ENCODE measurements at places on chromosomes 3 and 15.

GRCh38 chr3:138374573-138375134 lies 26.3 kb downstream of the MRAS start:
- peak; percentile 58 for DNase-seq

- DNase-seq, result peak; percentile 41
These were observed 66.4 kb downstream of the TCF12 start for GRCh38 chr15:56984681-56985481.

DNA sequence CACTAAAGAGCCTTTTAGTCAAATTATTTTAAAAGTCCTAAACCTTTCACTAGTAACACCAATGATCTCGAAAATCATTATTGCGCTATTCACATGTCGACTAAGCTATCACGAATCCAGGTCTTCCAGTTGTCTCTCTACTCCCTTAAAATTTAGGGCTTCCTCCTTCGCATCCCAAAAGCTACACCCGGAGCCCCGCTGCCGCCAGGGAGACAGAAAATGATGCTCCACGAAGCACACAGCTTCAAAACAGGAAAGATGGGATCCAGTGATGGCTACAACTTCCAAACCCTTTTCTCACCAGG lies 253 bp downstream of the IFT80 start:
- DNase-seq, result no peak

- no peak for DNase-seq
These were observed 171.1 kb downstream of the CHDH start for GRCh38 chr3:53675022-53675697.

- DNase-seq, result peak; percentile 60
These were observed at the start of gene TMEM266 for GRCh38 chr15:76059320-76060117. TMEM266 (plus strand) TSS chr15:76059985; CDS start chr15:76134264, 74,279 bp downstream.

DNA sequence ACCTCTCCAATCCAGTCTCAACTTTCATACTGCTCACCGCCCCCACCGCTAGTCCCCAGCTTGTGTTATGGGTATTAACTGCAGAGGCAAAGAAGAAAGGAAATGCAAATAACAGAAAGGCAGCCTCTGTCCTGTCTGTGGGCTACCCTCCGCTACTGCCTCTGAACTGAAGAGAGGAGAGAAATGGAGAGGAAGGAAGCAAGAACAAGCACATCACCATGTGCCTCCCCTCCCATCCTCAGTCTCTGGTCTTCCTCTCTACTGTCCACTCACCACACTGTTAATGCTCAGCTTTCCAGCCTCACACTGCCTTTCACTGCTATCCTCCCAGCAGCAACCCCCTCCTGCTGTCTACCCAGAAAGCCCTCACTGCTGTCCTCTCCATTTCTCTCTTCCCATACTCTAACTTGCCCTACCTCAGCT lies 139.0 kb upstream of the SLC2A2 start:
- DNase-seq, result no peak

- no peak for DNase-seq
These were observed 101.6 kb upstream of the NR2E3 start for GRCh38 chr15:71708741-71709140.

GRCh38 chr3:184713040-184713355 lies 1.1 kb upstream of the MAGEF1 start:
- no peak for DNase-seq

- peak; percentile 59 for DNase-seq
These were observed 123.0 kb upstream of the SPRED1 start for GRCh38 chr15:38129531-38130204.

GRCh38 chr3:153232851-153233271 lies 70.8 kb downstream of the RAP2B start:
- DNase-seq, result no peak

DNA sequence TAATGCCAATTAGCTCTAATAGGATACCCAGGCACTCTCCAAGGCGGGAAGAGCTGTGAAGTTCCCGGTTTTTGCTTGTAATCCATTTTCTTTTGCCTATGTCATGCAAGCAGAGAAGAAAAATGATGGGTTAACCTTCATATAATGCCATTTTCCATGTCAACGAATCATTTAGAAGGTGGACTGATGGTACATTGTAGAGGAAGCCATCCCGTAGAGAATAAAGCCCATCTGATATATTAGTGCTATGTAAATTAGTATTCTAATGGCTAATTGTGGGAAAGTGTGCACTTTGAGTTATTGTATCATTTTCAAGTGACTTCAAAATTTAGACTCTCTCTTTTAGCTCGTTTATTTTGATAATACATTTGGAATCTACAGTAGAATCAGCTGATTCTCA lies 509.1 kb downstream of the ROBO2 start:
- DNase-seq, result no peak

DNA sequence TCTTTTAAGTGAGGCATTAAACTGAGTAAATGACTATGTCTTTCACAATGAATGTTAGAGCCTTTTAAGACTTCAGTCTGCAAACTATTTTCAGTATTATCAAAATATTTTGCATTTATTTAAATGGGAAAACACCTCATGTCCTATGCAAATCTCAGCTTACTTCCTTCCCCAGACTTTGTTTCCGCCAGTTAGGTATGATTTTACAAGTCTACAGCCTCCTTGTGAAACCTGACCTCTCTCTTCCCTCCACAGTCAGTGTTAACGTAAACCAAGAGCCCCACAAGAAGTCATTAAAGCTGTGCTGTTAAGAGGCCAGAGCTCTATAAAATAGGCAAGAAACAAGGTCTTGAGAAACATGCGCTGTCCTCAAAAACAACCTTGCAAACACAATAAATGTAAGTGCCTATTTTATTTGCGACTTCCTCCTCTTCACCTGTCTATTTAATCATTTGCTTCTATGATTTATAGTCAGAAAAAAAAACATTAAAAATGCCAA lies 48.3 kb downstream of the PRTG start:
- DNase-seq, result no peak

- DNase-seq, result peak; percentile 24
These were observed 87.6 kb downstream of the FOXP1 start for GRCh38 chr3:71495708-71496472.

GRCh38 chr3:151766454-151766853 lies 32.7 kb downstream of the AADACL2 start:
- DNase-seq, result no peak

- no peak for DNase-seq
These were observed 216.6 kb upstream of the UMPS start for GRCh38 chr3:124513610-124513997.

DNA sequence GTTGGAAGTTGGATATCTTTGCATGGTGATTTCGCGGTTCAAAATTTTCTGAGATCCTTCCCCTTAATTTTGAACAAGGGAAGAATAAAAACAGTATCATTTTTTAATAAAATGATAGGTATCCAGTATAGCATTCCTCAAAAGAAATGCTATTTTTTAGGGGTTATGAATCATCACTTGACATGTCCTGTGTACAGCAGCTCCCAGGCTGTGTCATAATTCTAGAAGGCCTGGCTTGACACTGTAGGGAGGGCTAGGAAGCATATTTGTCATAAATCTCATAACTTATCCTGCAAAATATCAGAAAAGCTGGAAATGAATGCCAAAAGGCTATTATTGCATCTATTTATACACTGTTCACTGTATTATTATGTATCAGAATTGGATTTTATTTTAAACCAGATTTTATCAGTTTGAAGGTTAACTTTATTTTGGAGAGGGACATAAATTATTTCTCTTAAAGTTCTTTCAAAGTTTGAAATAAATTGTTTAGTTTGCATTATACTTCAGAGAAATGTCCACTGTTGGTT lies 539.1 kb upstream of the ROBO2 start:
- DNase-seq, result no peak

DNA sequence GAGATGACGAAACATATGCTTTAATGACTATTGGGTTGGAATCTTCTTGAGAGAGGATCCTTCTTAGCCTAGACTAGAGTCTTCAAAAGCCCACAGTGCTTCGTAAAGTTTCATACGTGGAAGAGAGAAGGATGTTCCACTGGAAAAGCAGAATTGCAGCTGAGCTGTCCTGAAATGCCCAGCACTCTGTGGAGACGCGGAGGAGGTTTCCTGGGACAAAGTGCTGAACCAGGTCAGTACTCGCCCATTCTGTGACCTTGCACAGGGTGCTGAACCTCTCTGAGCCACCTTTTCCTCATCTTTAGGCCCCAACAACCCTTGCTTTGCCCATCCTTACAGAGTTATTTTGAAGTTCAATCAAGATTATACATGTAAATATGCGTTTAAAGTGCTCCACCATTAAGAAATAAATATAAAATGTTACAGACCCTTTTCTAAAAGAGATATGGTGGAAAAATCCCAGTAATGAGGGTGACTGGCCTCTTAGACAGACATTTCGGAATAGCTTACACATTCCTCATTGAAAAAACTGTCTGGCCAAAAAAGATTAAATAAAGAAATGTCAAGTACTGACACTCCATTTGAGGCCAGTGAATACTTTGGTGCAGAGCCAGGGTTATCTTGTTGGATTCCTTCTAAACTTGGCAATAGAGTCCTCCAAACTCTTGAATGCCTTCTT lies 4.2 kb upstream of the MAGEF1 start:
- DNase-seq, result no peak

- no peak for DNase-seq
These were observed 132.5 kb downstream of the EPHB1 start for GRCh38 chr3:134927599-134927998.

GRCh38 chr3:136882571-136882970 lies 20.6 kb downstream of the NCK1 start:
- DNase-seq, result peak; percentile 79

- no peak for DNase-seq
These were observed 41.0 kb downstream of the SLCO2A1 start for GRCh38 chr3:133988631-133989161.

- no peak for DNase-seq
These were observed 34.9 kb upstream of the SNRPA1 start for GRCh38 chr15:101329867-101330380.

DNA sequence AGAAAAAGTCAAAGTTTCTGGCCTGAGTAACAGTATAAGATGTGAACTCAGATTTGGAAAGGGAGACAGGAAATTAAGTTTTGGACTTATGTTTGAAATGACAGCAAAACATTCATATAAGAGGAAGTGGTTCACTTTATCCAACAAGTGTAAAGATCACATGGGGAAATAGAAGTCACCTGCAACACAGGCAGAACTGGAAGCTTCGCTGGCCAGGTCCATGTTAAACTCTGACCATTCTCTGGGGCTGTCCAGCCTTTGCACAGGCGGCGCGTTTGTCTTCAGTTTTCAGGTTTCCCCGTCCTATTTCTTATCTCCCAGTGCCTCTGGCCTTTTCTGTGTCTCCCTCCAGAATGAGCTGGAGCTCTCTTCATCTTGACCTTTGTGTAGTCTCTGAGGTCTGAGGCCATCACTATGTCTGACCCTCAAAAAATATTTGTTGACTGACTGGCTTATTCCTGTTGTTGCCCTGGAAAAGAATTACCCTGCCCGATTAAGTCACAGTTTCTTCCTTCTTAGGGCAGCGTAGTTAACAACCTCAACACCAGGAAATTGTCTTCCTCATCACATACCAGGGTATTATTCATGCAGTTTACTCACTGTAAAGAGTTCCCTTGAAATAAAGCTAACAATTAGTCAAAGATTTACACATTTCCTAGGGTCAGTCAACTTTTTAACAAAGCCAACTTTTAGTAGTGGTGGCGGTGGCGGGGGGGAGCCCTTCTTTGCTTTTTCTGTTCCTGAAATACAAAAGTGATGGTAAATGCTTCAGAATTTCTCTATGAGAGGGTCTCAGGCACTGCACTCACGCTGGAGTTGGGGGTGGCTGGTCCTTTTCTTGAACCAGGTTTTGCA lies 959 bp upstream of the RASA2 start:
- peak; percentile 65 for DNase-seq

DNA sequence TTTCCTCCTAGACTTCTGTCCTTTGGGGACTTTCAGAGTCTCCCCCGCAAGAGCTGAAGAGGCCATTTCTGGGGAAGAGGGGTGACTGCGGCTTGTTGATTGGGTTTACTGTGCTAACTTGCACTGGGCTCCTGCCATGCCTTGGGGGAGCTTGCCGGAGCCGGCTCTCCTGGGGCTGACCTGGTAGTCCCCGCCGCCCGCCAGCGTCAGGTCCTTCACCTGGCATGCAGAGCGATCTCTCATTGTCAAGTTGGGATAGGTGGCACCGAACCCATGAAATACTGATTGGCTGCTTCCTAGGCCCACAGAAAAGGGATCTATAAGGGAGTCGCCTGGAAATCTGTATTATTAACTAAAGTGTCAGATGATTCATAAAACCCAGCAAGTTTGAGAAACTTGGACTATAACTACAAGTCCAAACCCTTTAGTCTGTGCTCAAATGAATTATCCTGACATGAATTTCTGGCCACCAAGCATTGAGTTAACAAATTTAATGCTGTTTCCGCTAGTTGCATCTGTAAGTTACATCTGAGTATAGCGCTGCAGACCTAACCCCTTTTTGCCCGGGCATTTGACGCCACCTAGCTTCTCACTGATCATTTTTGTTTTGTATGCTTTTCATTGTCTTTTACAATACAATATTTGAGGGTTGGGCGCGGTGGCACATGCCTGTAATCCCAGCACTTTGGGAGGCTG lies 607 bp upstream of the IMP3 start:
- peak; percentile 93 for DNase-seq

DNA sequence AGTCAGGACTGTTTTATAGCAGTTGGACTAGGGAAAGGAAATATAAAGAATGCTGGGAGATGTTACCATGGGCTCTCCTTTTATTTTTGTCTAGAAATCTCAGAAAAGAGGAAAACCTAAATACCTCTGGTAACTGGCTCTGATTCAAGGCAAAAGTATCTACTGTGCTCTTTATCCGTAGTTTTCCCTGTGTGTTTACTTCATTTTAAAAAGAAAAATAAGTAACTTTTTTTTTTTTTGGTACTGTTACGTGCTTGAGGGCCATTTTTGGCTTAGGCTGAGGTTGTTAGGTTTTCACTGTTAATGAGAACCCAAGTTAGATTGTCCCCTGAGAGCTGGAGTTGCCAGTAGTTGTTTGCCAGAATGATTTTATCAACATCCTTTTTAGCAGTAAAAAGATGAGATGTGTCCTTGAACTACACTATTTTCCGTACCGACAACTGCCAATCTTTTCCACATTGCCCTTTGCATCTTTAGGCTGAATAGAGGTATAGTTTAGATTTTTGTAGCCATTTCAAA lies 35.8 kb downstream of the IQGAP1 start:
- DNase-seq, result no peak

- no peak for DNase-seq
These were observed 61.2 kb downstream of the ADAMTSL3 start for GRCh38 chr15:83714939-83715628.

- no peak for DNase-seq
These were observed 333.5 kb upstream of the RGMA start for GRCh38 chr15:93422476-93422875.

GRCh38 chr15:83769411-83769999 lies 115.6 kb downstream of the ADAMTSL3 start:
- DNase-seq, result no peak

- DNase-seq, result no peak
These were observed 481 bp downstream of the AP4E1 start for GRCh38 chr15:50909010-50909317.

Data from hematopoietic multipotent progenitor cell treated with erythropoietin and hydrocortisone succinate and interleukin-3 and kit ligand, for 4 days (in vitro differentiated cells).